ENCODE measurements at places on chromosomes 2 and 18.

GRCh38 chr2:195447323-195447975, 209.6 kb upstream of the SLC39A10 start:
- DNase-seq = no peak

DNA sequence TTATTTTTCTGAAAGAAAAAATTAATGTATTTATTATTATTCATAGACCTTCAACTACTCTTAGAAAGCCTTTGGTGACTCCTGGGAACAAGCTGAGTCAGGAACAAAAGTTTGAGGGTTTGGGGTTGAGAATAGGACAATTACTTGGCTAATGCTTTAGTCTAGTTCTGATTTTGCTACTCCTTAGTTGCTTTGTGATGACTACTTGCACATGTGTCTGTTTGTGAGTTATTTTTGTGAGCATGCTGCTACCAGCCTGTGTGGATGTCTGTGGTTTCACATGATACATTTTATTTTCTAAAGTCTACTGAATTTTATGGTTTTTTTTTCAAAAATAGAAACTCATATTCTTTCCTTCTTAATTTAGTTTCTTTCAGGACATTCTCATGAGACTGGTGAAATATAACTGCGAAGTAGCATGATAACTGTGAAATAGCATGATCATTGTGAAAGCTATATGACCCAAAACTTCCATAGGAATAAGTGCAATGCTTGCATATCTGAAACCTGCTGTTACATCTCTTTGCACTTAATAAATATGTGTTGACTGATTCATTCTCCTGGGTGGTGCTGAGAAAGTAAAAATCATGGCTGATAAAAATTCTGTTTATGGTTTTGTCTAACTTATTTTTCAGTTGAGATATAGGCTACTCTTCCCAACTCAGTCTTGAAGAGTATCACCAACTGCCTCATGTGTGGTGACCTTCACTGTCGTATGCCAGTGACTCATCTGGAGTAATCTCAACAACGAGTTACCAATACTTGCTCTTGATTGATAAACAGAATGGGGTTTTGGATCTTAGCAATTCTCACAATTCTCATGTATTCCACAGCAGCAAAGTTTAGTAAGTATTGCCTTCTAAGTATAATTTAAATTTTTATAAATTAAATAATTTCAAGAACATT, 17.9 kb upstream of the IL18R1 start:
- DNase-seq = no peak

DNA sequence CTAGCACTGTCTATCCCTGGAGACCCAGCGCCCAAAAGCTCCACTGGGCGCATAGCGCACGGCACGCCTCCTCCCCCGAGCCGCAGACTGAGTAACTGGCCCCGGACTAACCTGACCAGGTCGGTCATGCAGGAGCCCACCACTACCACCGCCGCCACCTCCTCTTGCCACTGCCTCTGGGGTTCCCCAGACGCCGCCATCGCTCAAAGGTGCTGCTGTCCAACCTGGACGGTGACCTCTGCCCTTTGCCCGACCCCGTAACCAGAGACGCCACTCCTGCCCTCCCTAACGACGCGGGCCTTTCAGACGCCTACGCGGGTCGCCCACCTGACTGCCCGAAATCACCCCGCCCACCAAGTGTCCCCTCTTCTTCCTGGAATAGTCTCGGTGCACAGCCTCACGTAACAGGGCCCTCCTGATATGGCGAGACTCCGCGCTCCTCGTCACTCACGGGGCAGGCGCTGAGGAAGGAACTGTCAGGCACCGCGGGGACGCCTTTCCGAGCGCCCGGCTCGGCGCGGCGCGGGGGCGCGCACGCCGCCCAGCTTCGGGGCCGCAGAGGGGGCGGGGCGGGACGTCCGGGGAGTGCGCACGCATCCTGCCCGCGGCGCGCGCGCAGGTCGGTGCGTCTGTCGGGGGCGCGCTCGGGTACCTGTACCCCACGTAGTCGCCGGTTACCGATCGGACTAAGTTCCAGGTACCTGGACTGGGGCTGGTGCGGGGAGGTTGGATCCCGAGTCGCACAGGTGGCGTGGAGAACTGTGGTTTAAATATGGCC, at the start of the genes BABAM2 and RBKS:
Gene BABAM2, plus strand, starts transcription at position 584 of the 778 bp plus-strand sequence. CDS start 3,828 bp downstream, outside the sequence.
Gene RBKS, minus strand, starts transcription at position 242 of the 778 bp plus-strand sequence. Its CDS starts 42 bp downstream, at position 200.
- peak; percentile 95 for DNase-seq

GRCh38 chr18:46716827-46717226, 40.0 kb downstream of the ST8SIA5 start:
- DNase-seq = no peak

GRCh38 chr2:15082105-15083058, 449.9 kb downstream of the LRATD1 start:
- no peak for DNase-seq

GRCh38 chr18:10476338-10476791, 21.9 kb downstream of the APCDD1 start:
- DNase-seq = no peak

DNA sequence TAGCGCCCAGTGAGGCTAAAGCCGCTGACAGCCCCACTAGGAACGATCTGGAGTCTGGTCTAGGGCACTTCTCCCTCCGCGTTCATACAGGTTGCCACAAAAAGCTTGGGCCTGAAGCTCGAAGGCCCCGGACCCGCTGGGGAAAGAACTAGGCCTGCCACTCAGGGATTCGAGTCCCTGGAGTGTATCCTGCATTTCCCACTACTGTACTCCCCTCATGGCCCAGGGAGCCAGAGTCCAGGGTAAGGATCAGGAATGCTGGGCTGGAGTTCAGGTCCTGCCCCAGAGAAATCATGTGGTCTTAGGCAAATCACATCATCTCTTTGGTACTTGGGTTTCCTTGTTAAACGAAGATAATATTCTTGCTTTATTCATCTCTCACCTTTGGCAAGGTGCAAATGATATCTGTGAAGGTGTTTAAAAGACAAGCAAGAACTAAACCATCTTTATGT, 1.4 kb upstream of the ZFP36L2 start:
- DNase-seq = no peak

- no peak for DNase-seq
Measured at GRCh38 chr2:108449410-108450130, 564 bp downstream of the GCC2 start.

GRCh38 chr18:36650906-36651305, 177.9 kb downstream of the TPGS2 start:
- DNase-seq = no peak
